ENCODE measurements at places on chromosomes 2 and 18.

- DNase-seq, result no peak
These were observed 12.3 kb upstream of the ROCK2 start for GRCh38 chr2:11356764-11357163.

- DNase-seq, result no peak
These were observed 646 bp downstream of the ALS2 start for GRCh38 chr2:201779901-201780673.

- DNase-seq, result no peak
These were observed 39.9 kb downstream of the MAP3K2 start for GRCh38 chr2:127347734-127348392.

GRCh38 chr18:79769698-79770500 is 27.8 kb upstream of the KCNG2 start:
- no peak for DNase-seq

- no peak for DNase-seq
These were observed 485.4 kb downstream of the PARD3B start for GRCh38 chr2:205030695-205031094.

DNA sequence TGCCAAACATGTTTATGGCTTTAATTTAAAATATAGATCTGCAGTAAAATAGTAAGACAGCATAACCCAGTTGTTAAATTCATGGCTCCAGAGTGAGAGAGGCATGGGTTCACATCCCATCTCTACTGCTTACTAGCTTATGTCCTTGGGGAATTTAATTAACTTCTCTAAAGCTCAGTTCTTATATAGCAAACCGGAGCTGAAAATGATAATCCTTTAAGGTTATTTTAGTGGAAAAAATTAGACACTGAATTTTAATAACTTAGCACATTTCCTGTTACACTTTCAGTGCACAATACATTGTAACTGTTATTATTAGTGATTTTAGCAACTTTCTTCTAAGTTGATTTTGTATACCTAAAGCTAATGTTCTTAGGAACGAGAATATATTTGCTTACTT is 14.8 kb downstream of the SCN9A start:
- DNase-seq, result no peak

DNA sequence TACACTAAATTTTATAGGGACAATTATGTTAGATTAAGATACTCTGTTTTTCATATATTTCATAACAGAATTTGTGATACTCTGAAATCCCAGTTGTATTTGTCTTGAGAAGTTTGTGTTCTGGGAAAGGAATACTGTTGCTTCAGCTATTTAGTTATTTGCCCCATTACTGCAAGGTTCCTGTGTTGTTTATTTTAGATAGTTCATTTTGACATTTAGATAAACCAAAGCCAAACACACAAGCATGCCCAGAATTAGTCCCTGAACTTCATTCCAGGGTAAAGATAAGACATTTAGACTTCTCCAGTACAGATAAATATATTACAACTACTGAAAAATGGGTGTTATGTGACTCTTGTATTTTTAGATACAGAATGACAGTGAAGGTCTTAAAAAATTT is 74.7 kb downstream of the BMPR2 start:
- no peak for DNase-seq

GRCh38 chr2:149278872-149279264 is 51.5 kb upstream of the LYPD6 start:
- DNase-seq, result no peak

DNA sequence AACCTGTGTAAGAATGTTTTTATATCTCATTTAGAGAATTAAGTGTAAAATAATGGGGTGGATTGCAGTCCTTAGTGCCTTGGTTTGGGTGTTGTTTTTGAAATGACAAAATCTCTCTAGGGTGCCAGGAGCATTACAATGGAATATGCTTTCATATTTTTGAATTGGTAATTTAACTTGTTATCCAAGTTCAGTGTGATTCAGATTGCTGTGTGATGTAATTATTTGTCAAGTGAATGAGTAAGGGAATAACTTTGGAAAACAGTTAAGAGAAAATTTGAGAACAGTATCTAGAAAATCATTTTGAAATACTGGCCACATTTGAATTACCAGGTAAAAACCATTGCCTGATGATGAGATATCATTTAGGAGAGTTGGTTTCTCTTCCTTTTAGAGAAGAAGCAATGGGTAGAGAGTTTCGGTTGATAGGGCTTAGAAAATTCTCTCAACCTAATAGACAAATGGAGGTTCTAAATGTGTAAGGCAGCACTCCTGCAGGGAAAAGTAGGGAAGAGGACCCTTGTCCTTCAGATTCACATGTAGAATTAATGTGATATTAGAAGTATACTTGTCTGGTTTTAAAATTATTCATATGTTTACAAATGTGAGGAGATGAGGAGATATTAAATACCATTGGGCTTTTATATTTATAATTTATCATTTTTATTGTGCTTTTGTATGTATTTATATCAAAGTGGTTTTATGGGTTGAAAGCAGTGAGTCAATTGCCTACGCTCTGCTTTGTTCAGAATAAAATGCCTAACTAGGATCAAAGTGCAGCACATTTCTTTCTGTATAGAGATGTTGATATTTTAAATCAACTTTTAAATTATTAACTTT is 124.8 kb downstream of the PHLPP1 start:
- no peak for DNase-seq

- DNase-seq, result no peak
These were observed 110.2 kb downstream of the PRKCE start for GRCh38 chr2:45761635-45762034.

DNA sequence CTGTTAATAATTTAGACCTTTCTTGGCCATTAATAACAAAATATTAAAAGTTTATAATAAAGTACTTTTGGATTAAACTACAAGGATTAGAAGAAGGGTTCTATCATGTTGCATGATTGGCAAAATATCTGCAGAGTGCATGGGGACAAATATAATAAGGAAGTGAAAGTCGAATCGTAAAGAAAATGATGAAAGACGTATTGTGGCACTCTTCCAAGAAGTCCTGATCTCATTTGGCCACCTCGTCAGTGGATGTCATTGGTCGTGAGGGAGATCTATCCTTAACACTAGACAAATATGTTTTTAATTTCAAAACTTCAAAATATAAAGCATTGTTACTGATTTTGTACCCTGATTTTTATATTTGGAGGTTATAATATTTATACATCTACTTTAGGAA is 197.7 kb upstream of the STON1 start:
- no peak for DNase-seq

DNA sequence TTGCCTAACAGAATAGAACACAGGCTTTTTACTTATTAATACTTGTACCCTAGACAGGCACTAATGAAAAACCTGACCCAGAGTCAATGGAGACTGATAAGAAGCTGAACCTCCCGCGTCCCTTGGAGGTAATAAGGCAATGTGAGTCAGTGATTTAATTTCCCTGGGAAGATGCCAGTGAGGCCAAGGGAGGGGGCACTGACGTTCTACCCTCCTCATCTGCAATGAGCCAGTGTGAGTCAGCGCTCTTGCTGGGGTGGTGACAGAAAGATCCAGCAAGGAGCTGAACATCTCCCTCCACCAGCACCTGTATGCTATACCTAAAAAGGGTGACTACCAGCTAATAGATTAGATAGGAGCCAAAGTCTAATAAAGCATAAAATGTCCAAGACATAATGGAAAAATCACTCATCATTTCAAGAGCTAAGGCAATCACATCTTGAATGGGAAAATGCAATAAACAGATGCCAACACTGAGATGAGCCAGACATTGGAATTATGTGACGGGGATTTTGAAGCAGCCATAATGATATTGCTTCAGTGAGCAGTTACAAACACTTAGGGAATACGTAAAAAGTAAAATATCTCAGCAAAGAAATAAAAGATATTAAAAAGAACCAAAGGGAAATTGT is 116.9 kb downstream of the TPGS2 start:
- DNase-seq, result no peak

DNA sequence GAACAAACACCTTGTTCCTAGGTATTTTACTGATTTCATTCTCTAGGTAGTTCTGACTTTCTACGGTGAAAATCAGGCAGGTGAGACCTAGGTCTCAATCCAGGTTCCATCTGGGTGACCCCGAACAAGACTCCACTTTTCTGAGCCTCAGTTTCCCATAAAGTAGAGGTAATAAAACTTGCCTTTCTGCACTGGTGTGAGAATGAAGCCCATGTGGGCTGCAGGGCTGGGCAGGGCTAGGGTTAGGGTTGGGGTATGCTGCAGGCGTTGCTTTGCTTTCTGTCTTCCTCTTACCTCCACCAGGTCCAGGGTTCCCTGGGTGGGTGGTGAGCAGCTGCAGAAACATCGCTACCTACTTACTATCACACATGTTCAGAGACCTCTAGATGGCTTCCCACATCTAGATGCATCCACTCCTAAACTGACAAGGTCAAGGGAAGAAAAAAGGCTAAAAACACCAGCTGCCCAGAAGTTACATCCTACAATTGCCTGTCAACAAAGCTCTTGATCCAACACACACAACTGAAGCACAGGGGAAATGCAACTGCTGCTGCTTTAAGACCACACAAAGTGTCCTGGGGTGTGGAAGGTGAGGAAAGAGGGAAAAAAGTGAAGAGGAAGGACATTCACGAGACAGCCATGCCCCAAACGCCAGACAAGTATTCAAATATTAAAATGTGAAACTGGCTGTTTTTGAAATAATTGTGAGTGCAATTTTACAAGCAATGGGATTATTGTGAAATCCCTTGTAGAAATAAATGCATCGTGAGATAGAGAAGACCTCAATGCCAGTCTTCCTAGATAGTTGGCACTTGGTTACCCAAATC is 23.5 kb downstream of the MBP start:
- no peak for DNase-seq
